T-helper 1 cell (primary cell): ENCODE measurements at places on chromosomes 11 and 22.

DNA sequence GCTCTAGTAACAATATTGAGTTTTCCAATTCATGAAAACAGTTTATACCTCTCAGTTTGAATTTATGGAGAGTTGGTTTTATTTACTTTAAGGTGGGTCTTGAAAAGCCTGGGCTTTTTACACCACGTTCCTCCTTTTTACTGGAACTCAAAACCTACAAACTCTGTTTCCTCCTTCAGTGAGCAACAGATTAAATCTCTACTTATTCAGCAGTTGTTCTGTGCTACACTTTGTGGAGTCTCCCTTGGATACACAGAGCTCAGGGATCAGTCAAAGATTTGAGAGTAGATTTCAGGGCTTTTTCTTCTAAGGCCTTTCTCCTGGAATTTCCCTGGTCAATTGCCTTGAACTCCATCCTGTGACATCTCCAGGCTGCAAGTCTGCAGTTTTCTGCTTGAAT lies 3.5 kb downstream of the NXPE1 start:
- no peak for DNase-seq

DNA sequence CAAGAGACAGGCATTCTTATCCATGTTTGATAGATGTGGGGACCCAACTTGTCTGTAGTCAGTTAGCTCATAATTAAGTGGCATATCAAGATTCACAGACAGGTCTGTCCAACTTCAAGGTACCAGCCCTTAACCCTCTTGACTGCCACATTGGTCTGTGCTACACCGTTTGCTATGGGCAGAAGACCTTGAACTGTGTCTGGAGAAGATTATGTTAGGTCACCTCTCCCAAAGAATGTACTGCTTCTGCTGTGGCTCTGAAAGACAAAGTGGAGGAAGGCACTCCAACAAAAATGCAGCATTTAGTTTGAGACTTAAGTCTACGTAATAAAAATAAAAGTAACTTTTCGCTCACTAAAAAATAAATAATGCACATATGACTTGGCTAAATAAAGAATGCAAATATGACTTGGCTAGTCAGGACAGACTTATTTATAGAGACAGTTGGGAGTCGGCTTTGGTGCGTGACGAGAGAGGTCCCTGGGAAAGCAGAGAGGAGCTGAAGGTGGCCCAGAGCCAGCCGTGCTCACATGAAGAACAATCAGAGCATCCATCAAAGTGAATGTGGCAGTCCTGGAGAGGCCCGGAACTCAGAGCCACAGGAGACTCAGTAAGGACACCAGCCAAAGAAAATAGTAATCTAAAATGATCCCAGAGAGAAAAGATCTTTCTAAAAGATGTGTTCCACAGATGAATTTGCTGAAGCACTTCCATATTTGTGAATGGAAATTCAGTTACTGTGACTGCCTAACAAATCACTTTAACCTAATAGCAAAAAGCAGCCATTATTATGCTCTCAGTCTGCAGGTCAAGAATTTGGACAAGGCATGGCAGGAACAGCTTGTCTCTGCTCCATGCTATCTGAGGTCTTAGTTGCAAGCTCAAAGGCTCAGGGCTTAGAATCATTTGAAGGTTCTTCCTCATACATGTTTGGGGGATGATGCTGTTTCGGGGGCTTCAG lies 35.0 kb downstream of the CWC15 start:
- no peak for DNase-seq

- no peak for DNase-seq
Observed at GRCh38 chr11:37500425-37500824, 902.4 kb upstream of the RAG2 start.

- DNase-seq, result no peak
Observed at GRCh38 chr22:48756146-48757111, 1071.2 kb downstream of the BRD1 start.

- no peak for DNase-seq
Observed at GRCh38 chr11:83070731-83071566, 748 bp downstream of the RAB30 start.

- DNase-seq, result no peak
Observed at GRCh38 chr11:111510311-111510710, 1.9 kb downstream of the BTG4 start.

DNA sequence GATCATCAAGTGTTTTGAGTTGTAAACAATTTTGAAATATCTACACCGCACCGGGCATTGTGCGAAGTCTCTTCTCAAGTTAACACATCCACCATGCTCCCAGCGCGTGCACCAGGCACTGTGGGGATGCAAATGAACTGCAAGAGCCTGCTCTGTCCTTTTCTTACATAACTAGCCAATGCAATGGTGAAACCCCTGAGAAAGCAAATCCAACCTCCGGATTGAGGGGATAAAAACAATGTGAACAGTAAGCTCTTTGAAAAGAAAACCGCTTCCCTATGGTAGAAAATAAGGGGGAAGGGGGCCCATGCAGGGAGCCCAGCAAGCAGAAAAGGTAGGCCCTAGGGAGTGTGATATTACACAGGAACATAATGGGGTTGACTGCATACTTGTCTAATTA lies 274.9 kb upstream of the MPPED2 start:
- no peak for DNase-seq

GRCh38 chr11:74819400-74819799 lies 70.8 kb downstream of the RNF169 start:
- DNase-seq, result no peak

GRCh38 chr22:19543970-19544708 lies 19.9 kb upstream of the CLDN5 start:
- no peak for DNase-seq

- DNase-seq, result no peak
Observed at GRCh38 chr11:14317659-14318325, 41.2 kb downstream of the RRAS2 start.

DNA sequence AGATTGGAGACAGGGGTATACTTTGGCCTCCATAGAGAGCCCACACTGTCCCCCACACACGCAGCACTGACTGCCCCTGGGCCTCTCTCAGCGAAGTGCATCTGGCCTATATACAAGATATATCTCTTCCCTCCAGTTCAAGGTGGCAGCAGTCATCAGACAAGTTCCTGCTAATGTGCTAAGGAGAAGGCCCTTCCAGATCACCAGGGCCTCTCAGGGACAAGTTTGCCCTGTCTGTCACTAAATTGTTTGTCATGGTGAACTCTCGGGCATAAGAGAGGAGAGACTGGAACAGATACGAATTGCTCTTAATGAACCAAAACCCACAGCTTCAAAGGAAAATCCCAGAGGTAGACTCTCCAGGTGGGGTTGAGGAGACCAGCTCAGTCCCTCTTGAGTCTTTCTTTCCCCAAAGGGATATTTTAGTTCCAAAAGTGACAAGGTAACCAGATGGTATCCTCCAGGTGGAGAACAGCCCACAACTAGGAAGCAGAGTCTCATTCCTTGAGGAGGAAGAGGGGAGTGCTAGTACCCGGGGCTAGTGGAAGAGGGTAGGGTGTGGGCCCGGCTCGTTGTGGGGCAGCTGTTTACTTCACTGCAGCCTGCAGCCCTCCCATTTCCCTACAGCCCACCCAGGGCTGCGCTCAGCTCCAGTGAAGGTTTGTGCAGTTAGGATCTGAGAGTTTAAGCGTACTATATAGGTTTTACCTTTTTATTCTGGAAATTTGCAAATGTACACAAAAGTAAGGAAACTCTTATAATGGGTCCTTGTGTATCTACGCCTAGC lies 2.2 kb upstream of the SLC35C1 start:
- DNase-seq, result no peak

DNA sequence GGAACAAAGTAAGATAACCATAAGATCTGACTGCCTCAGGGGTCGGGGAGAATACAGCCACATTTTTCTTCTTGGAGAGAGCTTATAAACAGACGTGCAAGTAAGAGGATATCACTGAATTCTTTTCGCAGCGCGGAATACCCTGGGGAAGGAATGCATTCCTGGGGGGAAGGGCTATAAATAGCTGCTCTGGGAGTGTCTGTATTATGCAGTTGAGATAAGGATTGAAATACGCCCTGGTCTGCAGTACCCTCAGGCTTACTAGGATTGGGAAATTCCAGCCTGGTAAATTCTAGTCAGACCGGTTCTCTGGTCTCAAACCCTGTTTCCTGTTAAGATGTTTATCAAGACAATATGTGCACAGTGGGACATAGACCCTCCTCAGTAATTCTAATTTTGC lies 1491.7 kb upstream of the RAG2 start:
- no peak for DNase-seq

- no peak for DNase-seq
Observed at GRCh38 chr11:75203138-75203537, 37.4 kb upstream of the TPBGL start.

- no peak for DNase-seq
Observed at GRCh38 chr11:888310-889212, 22.0 kb downstream of the CHID1 start.

DNA sequence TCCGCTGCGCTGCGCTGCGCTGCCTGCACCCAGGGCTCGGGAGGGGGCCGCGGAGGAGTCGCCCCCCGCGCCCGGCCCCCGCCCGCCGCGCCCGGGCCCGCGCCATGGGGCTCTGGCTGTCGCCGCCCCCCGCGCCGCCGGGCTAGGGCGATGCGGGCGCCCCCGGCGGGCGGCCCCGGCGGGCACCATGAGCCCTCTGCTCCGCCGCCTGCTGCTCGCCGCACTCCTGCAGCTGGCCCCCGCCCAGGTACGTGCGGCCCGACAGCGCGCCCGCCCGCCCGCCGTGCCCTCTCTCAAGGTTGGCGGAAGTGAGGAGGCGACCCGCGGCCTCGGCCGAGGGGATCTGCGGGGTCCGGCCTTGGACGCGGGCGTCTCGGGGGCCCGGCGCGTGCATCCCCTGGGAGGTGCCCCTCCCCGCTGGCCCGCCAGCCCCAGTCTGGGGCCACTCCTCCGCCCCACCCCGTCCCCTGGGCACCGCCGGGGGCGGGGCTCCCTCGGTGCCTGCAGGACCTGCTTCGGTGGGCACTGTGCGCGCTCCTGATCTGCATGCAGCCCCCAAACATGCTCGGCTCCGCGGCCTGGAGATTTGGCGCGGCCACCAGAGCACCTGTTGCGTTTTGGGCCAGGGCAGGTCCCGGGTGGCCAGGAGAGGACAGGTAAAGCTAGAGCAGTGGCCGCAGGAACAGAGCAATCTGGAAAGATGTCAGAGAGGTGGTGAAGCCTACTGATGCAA lies 429 bp downstream of the VEGFB start:
- peak; percentile 68 for DNase-seq

DNA sequence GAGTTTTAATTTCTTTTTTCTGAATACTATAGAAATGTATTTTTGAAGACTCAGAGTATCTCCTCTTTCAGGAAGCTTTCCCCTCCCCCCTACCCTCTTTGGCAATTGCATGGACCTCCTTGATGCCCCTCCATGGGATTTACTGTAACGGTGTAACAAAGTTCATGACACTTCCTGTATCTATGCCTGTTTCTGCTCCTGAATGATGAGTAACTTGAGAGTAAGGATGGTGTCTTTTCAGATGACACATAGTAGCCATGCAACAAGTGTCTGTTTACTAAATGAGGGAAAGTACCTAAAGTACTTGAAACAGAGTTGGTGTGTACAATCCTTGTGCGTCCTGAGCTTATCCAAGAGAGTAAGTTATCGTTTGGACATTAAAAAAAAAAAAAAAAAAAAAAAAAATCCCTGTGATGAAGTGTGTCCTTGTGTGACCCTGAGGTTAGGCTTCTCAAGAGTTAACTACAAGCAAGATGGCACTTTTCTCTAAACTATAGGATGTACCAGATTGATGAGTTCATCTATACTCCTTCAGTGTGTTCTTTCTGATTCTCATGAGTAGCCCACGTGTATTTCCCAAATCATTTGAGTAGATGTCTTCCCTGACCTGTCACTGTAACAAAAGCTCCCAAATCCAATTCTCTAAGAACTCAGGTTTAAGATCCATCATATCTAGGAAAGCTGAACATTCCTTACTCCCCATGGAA lies 7.4 kb downstream of the ETS1 start:
- no peak for DNase-seq

- DNase-seq, result no peak
Observed at GRCh38 chr11:65810046-65810868, 23.4 kb downstream of the OVOL1 start.

GRCh38 chr22:33757802-33758483 lies 162.3 kb downstream of the LARGE1 start:
- DNase-seq, result no peak

- no peak for DNase-seq
Observed at GRCh38 chr22:49922484-49922883, 4.0 kb downstream of the CRELD2 start.

DNA sequence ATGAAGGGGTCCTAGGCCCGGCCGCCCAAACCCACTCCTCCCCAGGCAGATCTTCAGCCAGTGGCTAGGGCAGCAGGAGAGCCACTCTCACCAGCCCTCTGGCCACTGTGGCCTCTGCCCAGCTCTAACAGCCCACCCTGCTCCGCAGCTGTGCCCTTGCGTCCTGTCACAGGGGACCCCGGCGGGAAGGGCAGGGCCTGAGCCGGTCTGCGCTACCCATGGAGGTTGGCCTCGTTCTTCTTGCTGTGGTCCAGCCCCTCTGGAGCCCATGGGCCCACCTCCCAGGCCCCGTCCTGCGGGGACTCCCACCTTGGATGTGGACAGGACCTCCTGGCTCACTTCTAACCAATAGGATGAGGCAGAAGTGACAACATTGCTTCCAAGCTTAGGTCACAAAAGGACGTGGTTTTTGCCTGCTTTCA lies 38.3 kb upstream of the TH start:
- no peak for DNase-seq

DNA sequence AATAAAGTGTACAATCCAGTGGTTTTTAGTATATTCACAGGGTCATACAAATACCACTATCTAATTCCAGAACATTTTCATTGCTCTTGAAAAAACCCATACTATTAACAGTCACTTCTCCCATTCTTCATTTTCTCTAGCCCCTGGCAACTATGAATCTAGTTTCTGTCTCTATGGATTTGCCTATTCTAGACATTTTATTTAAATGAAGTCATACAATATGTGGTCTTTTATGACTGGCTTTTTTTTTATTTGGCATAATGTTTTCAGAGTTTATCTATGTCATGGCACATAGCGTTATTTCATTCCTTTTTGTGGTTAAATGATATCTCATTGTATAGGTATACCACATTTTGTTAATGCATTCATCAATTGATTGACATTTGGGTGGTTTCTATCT lies 59.4 kb downstream of the KDM2A start:
- DNase-seq, result no peak

GRCh38 chr11:61352038-61352437 lies 9.6 kb downstream of the CYB561A3 start:
- DNase-seq, result no peak

- no peak for DNase-seq
Observed at GRCh38 chr11:116215471-116216113, 557.2 kb downstream of the BUD13 start.
